ENCODE measurements at places on chromosomes 1 and 21.

GRCh38 chr1:211734359-211734758, 58.9 kb upstream of the NEK2 start:
- peaks cover 18% of the 10 kb centered on the region for H3K4me1 ChIP-seq
- no peaks in the 10 kb centered on the region for H3K36me3 ChIP-seq
- no peak overlapping the region for H3K4me3 ChIP-seq
- H3K27me3 ChIP-seq = peaks cover 9% of the 10 kb centered on the region
- H3K27ac ChIP-seq = no peak overlapping the region

DNA sequence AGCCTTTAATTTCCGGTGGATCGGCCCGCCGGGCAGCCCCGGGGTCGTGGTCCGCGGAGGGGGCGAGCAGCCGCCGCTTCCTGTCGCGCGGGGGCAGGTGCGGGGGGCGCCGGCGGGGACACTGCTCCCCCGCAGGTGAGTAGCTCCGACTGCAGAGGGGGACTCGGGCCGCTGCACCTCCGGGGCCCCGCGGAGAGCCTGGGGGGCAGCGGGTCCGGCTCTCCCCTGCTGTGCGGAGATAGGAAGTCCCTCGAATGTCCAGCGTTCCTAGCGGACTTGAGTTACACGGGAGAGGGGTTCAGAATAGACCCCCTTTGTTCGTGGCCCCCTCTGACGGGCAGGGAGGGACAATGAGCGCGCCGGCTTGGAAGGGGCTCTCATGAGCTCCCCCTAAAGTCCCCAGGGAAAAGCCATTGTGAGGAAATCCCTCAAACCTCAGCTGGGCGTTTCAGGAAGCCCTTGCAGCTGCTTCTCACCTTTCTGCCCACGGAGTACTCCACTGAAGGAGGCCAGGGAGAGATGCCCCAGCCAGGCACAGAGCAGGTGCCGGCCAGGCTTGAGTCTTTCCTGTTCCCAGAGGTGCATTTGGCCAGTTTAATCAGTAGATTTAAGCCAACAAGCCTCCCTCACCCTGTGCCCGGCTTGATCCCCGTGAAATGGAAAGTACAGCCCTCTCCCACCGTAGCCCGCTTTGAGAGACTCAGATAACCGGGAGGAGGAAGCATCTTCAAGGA, 925 bp downstream of the PDE9A start:
- H3K27me3 ChIP-seq = peaks cover 74% of the 10 kb centered on the region
- no peak overlapping the region for H3K27ac ChIP-seq
- H3K4me1 ChIP-seq = peaks cover 12% of the 10 kb centered on the region

GRCh38 chr1:79499541-79499940, 493.0 kb upstream of the ADGRL4 start:
- DNase-seq = no peak
- no peak overlapping the region for H3K27ac ChIP-seq
- H3K36me3 ChIP-seq = no peaks in the 10 kb centered on the region
- H3K4me3 ChIP-seq = no peak overlapping the region
- no peaks in the 10 kb centered on the region for H3K27me3 ChIP-seq

GRCh38 chr1:54604051-54604450, 19.3 kb downstream of the FAM151A start:
- H3K27ac ChIP-seq = peak overlapping the region; percentile 84
- H3K4me1 ChIP-seq = peaks cover 9% of the 10 kb centered on the region
- DNase-seq = no peak
- no peaks in the 10 kb centered on the region for H3K27me3 ChIP-seq

DNA sequence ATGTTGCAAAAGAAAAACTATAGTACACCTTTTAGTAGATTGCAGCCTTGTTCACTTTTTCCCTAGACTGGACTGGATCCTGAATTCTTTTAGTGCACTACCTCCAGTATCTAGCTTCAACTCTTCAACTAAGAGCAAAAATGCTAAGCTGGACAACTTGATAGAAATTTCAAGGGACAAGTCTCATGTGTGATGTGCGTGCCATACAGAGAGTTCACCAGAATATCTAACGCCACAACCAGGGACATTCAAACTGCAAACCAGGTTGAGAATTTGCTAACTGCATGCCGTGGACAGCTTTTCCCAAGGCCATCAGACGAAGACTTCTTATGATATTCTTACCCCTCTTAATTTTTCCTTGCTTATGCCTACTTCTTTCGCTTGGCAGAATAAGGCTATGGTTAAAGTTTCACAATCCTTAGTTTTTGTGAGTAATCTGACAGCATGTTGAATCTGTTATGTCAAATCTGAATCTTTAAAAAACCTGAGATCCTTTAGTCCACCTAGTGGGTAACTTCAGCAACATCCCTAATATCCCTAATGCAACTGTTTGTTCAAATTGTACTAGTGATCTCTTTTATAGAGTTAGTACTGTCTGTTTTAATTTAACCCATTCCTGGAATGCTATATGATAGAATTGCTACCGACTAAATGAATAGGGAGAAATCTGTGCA, 66.4 kb downstream of the DDAH1 start:
- H3K4me1 ChIP-seq = no peaks in the 10 kb centered on the region
- H3K27ac ChIP-seq = no peak overlapping the region
- H3K36me3 ChIP-seq = peaks cover 3% of the 10 kb centered on the region
- no peaks in the 10 kb centered on the region for H3K27me3 ChIP-seq
- H3K4me3 ChIP-seq = no peak overlapping the region

GRCh38 chr1:60575326-60575977, 501.9 kb upstream of the C1orf87 start:
- H3K4me3 ChIP-seq = no peak overlapping the region
- DNase-seq = no peak
- no peaks in the 10 kb centered on the region for H3K27me3 ChIP-seq
- H3K27ac ChIP-seq = no peak overlapping the region

GRCh38 chr1:68485431-68486022, 11.4 kb downstream of the DEPDC1 start:
- DNase-seq = no peak
- H3K27ac ChIP-seq = no peak overlapping the region
- no peaks in the 10 kb centered on the region for H3K27me3 ChIP-seq
- H3K4me3 ChIP-seq = no peak overlapping the region
- H3K4me1 ChIP-seq = no peaks in the 10 kb centered on the region

DNA sequence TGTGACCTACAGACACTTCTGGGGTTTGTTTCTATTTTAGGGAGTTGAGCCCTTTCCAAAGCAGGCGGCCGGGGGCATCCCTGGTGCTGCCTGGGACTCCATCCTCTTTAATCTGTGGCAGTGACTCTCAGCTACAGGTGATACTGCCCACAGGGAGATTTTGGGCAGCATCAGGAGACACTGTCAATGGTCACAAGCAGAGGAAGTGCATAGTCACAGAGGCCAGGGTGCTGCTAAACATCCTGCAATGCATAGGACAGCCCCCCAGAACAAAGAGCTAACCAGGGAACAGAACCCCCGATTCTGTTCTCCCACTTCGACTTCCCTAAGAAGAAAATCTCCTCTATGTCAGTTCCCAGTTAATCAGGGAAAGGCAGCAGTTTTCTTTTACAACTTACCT, 66.2 kb downstream of the TEX35 start:
- DNase-seq = no peak
- H3K4me3 ChIP-seq = no peak overlapping the region
- no peaks in the 10 kb centered on the region for H3K4me1 ChIP-seq
- peaks cover 7% of the 10 kb centered on the region for H3K27me3 ChIP-seq
- H3K36me3 ChIP-seq = no peaks in the 10 kb centered on the region

DNA sequence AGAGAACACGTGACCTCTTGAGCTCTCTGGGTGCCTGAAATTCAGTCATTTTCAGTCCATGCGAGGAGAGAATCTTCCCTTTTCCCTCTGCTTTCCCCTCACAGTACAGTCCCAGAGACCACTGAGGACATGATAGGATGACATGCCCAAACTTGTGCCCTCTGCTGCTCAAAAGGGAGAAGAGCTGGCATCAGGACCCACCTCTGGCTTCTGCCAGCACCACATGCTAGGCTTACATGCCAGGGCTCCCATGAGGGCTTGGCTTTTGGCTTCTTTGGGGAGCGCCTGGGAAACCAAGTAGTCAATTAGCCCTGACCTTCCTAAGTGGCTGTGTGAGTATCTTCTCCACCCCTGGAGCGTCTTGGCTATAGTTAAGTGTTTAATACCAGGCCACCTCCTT, 13.8 kb upstream of the KCNQ4 start:
- H3K27ac ChIP-seq = peak overlapping the region; percentile 74
- H3K4me1 ChIP-seq = no peaks in the 10 kb centered on the region
- H3K36me3 ChIP-seq = peaks cover 56% of the 10 kb centered on the region
- no peak for DNase-seq
- no peaks in the 10 kb centered on the region for H3K27me3 ChIP-seq

- peaks cover 9% of the 10 kb centered on the region for H3K4me1 ChIP-seq
- no peaks in the 10 kb centered on the region for H3K36me3 ChIP-seq
- peaks cover 31% of the 10 kb centered on the region for H3K27me3 ChIP-seq
- H3K4me3 ChIP-seq = peak overlapping the region; percentile 48
- H3K27ac ChIP-seq = no peak overlapping the region
These were observed 981 bp upstream of the KIAA1614 start for GRCh38 chr1:180911640-180912191.

GRCh38 chr1:119774746-119775490, 6.2 kb upstream of the HMGCS2 start:
- peaks cover 25% of the 10 kb centered on the region for H3K27me3 ChIP-seq
- no peaks in the 10 kb centered on the region for H3K4me1 ChIP-seq
- H3K4me3 ChIP-seq = no peak overlapping the region
- no peak overlapping the region for H3K27ac ChIP-seq
- peaks cover 3% of the 10 kb centered on the region for H3K36me3 ChIP-seq

DNA sequence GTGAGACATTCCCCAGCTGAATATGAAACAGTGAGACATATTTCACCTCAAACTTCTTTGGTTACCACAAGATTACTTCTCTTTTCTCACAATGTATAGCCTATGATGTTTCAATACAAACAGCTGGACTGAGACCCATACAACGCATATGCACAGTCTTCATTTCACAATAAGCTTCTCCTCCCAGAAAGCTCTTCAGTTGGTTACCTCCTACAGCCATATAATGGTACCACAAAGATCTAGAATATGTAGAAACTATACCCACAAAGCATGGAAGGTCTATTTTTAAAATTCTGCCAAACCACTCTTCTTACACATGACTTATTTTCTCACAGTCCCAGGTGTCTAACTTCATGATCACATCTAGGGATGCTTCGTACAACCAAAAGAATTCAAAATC, 70.8 kb downstream of the JAK1 start:
- H3K4me1 ChIP-seq = peaks cover 94% of the 10 kb centered on the region
- peak overlapping the region; percentile 0 for H3K4me3 ChIP-seq
- DNase-seq = no peak

- no peak for DNase-seq
- H3K4me1 ChIP-seq = peaks cover 12% of the 10 kb centered on the region
- H3K27ac ChIP-seq = no peak overlapping the region
- H3K27me3 ChIP-seq = no peaks in the 10 kb centered on the region
- no peak overlapping the region for H3K4me3 ChIP-seq
These were observed 32.3 kb downstream of the AGT start for GRCh38 chr1:230681599-230681998.

GRCh38 chr1:88289401-88290102, 394.5 kb upstream of the PKN2 start:
- DNase-seq = no peak
- no peak overlapping the region for H3K4me3 ChIP-seq
- H3K27ac ChIP-seq = no peak overlapping the region
- H3K4me1 ChIP-seq = no peaks in the 10 kb centered on the region
- no peaks in the 10 kb centered on the region for H3K36me3 ChIP-seq

GRCh38 chr1:244862354-244862698, 2.0 kb downstream of the HNRNPU start:
- peak; percentile 53 for DNase-seq
- peaks cover 49% of the 10 kb centered on the region for H3K4me1 ChIP-seq
- H3K4me3 ChIP-seq = peak overlapping the region; percentile 97
- peak overlapping the region; percentile 100 for H3K27ac ChIP-seq

- DNase-seq = no peak
- H3K36me3 ChIP-seq = no peaks in the 10 kb centered on the region
- no peak overlapping the region for H3K27ac ChIP-seq
- no peaks in the 10 kb centered on the region for H3K4me1 ChIP-seq
These were observed 5.1 kb downstream of the SH2D1B start for GRCh38 chr1:162406811-162407210.

DNA sequence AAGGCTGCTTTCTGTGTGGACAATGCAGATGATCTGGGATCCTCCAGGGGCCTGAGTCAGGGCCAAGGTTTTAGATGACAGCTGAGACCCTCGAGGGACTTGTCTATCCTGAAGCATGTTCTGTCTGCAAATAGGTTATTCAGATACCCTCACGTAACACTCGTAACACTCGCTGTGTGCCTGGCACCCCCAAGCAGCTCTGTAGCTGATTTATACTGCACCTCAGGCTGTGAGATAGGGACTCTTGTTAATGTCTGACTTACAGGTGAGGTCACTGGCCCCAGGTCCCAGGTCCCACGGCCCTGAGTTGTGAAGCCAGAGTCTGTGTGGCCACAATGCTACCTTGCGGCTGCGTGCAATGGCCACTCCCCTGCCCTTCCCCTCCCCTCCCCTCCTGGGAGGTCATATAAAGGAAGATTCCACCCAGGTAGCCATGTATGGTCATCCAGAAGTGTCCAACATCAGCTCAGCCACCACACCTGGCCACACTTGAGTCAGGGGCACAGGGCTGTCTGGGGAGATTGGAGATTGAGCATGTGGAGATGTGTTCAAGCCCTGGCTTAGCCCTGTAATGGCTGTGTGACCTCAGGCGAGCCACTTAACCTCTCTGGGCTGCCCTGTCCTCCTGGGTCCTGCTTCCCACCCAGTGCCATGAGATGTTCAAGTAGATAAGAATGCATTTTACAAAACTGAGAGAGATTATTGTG, 687.7 kb downstream of the MATN1 start:
- peaks cover under 1% of the 10 kb centered on the region for H3K36me3 ChIP-seq
- peaks cover 26% of the 10 kb centered on the region for H3K27me3 ChIP-seq
- H3K4me1 ChIP-seq = peaks cover 2% of the 10 kb centered on the region
- no peak for DNase-seq

GRCh38 chr1:117058810-117059209, 1.3 kb upstream of the TTF2 start:
- no peak overlapping the region for H3K27ac ChIP-seq
- H3K27me3 ChIP-seq = no peaks in the 10 kb centered on the region
- H3K36me3 ChIP-seq = peaks cover 6% of the 10 kb centered on the region
- no peak for DNase-seq

- H3K27ac ChIP-seq = peak overlapping the region; percentile 39
- no peak for DNase-seq
- H3K4me1 ChIP-seq = peaks cover 45% of the 10 kb centered on the region
These were observed 3.4 kb downstream of the KIAA0319L start for GRCh38 chr1:35553851-35554250.
